ENCODE measurements at places on chromosomes 13 and 19.

DNA sequence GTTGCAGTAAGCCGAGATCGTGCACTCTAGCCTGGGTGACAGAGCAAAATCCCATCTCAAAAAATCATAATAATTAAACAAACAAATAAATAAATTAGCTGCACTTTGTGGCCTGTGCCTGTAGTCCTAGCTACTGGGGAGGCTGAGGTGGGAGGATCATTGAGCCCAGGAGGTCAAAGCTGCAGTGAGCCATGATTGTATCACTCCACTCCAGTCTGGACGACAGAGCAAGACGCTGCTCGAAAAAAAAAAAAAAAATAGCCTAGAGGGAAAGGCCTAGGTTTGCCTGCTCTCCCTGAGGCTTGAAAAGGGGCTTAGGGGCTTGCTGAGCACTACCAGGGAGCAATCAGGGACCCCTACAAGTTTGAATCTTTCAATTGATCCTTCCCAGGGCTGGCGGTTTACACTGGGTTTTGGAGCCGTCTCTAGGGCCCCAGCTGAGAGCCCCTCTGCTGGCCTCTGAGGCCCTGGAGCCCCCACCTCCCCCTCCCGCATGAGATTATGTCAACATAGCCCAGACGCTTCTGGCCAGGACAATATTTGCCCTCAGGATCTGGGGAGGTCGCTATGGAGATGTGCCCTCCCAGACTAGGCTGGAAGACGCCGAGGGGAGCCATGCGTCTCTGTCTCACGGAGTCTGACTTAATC, 10.4 kb upstream of the GIPR start:
- DNase-seq, result no peak

- no peak for DNase-seq
Observed at GRCh38 chr19:47000373-47000772, 19.3 kb upstream of the NPAS1 start.

DNA sequence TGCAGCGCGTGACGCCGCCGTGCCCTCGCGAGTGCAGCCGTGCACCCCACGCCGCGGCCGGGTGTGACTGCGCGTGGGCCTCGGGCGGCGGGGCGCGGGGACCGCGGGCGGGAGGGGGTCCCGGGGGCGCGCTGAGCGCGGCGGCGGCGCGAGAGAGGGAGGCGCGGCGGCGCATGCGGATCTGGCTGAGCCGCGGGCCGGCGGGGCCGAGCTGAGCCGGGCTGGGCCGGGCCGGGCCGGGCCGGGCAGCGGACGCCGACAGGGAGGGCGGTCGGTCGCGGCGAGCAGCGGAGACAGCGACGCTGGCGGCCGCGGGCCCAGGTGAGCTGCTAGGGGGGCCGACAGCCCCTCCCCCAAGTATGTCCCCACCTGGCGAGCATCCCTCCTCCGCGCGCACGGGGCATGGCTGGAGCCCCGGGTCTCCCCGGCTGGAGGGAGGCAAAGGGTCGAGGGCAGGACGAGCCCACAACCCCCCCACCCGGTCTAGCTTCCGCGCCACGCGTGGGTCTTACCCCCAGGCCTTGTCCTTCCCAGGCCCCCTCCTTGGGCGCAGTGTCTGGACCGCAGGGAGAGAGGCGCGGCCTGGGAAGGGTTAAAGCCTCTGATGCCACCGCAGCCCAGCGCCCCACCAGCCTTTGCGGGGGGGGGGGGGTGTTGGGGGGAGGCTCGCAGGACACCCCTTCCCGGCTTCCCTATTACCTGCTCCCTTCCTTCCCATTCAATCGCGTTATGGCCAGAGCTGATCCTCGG, at the start of gene SPTBN4:
Gene SPTBN4, plus strand, starts transcription at position 17 of the 750 bp plus-strand sequence. CDS start 5,621 bp downstream, outside the sequence.
- no peak for DNase-seq

DNA sequence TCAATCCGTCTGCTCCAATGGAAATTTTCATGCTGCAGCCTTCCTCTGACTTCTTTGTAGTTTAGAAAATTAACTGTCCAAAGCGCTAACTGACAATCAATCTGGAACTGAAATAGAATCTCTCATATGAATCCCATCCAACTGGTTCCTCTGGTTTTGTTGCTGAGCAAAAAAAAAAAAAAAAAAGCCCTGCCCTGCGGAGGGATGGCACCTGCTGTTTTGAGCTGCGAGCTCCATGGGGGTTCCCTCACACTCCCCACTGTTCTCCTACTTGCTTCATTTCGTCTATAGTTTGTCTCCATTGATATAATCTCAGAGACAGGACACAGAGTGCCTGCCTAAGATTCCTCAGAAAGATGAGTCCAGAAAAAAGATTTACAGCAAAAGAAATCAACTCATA, 33.4 kb downstream of the FAAP24 start:
- DNase-seq, result no peak

DNA sequence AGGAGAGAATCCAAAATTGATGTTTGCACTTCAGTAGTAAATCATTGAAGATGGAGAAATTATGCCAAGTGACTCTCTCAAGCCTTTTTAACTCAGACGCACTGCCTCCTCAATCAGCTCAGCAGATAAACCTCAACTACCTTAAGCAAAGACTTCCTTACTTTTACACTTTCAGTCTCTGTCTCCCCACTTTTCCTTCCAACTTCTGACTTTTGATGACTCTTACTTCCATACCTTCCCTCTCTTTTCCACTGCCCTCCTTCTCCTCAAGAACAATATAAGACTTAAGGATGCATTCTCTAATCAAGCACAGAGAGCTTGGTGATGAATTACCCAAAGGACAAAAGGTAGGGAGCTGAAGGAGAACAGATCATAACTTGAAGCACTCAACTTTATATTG, 4.8 kb upstream of the DACH1 start:
- DNase-seq, result no peak

DNA sequence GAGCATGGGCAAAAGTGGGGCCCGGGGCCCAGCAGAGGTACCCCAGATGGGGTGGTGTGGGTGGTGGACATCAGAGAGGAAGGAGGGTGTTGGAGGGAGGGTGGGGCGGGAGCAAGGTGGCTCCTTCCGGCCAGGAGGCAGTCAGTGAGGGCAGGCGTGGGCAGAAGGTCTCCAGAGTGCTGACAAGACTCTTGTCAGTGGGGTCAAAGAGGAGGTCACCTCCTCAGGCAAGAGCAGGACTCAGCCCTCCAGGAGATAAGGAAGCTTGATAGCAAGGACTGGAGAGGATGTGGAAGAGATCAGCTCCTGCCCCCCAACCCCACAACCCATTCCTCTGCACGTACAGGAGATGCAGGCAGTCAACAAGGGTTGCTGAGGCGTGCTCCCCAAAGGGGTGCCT, 9.8 kb downstream of the GJA3 start:
- no peak for DNase-seq

GRCh38 chr13:42533336-42533591, 40.7 kb upstream of the TNFSF11 start:
- no peak for DNase-seq

DNA sequence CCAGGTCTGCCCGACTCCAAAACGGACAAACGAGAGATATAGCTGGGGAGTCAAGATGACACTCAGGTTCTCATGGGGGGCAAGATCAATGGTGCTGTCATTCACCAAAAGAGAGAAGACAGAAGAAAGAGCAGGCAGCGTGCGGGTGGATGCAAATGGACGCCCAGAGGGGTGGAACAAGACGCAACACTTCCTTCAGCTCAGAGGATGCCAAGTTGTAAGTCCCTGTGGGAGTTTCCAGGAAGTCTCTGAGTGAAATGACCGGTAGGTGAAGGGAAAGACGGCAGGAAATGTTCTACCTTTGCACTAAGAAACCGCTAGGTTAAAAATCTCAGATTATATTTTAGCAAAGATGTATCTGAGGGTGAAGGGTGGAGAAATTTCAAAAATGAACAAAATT, 26.5 kb downstream of the TUBGCP3 start:
- no peak for DNase-seq

All from AG09309 (cell line).